ENCODE measurements at places on chromosomes 12 and 14. TPM values are rescaled to one million over a fixed set of nuclear protein-coding genes. Genes with fewer than 3 reads are reported as not detected.

DNA sequence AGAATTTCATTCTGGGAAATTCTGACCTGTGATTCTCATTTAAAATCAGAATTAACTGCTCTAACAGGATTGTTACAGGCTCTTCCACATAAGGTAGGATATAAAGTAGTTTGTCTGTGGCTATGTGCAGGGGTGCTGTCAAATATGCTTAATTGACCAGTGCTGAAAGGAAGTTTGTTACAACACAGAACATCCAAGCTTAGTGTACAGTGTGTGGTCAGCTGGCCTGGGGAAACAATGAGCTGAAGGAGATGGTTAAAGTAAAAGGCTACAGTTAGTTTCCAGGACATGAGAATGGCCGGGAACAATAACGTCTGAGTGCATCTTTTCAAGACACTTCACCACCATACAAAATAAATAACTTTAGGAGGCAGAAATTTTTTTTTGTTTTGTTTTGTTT, 68.0 kb downstream of the PKP2 start:
- no peaks in the 10 kb centered on the region for H3K4me1 ChIP-seq
- H3K4me3 ChIP-seq, result no peak overlapping the region
- DNase-seq, result no peak

OR4E2 gene
- total RNA-seq, result not detected

- no peaks in the 10 kb centered on the region for H3K4me1 ChIP-seq
- H3K27ac ChIP-seq, result no peak overlapping the region
- H3K27me3 ChIP-seq, result no peaks in the 10 kb centered on the region
- no peaks in the 10 kb centered on the region for H3K36me3 ChIP-seq
- DNase-seq, result no peak
- no peak overlapping the region for H3K4me3 ChIP-seq
Measured at GRCh38 chr12:47121146-47121545, 41.4 kb upstream of the AMIGO2 start.

LRRC10 gene
- not detected for total RNA-seq

DNA sequence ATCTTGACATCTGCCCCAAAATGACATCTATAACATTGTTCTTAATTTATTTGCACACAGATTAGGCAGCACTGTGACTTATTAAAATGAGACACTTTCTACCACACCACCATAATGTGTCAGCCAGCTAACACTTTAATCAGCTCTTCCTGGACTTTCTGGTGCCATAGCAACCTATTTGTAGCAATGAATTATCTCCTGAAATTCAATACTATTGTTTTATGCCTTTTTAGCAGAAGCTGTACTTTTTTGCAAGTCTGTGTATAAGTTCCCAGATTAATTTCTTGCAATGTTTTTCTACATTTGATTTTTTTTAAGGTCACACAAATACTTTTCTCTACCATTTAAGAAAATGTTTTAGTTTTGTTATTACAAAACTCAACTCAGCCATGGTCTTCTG, 72.8 kb upstream of the SAV1 start:
- no peak overlapping the region for H3K27ac ChIP-seq
- peaks cover 3% of the 10 kb centered on the region for H3K4me1 ChIP-seq
- no peaks in the 10 kb centered on the region for H3K36me3 ChIP-seq
- no peaks in the 10 kb centered on the region for H3K27me3 ChIP-seq
- DNase-seq, result no peak

CD163L1 gene
- total RNA-seq, result 0.74 TPM

DTX1 gene
- total RNA-seq, result 8.3 TPM

SLC10A1 gene
- total RNA-seq, result not detected

GRCh38 chr12:84637926-84638325, 274.7 kb downstream of the SLC6A15 start:
- no peak overlapping the region for H3K27ac ChIP-seq
- no peaks in the 10 kb centered on the region for H3K27me3 ChIP-seq
- H3K4me3 ChIP-seq, result no peak overlapping the region
- no peaks in the 10 kb centered on the region for H3K36me3 ChIP-seq
- H3K4me1 ChIP-seq, result no peaks in the 10 kb centered on the region
